ENCODE measurements at places on chromosomes 11 and 22.

DNA sequence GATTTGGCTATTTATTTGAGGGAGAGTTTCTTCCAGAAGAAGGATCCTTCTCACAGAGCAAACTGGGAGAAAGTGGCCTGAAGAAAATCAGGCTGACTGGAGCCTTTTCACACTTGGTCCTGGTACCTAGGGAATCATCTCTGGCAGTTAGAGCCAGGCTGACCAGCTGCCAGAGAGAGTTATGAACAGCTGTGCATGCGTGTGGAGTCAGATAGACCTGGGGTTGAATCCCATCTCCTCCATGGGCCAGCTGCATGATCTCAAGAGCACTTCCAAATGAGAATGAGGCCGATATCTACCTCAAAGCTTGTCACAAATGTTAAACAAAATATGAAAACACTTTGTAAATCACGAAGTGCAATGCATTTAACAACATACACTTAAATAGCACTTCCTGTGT, 390.0 kb downstream of the TENM4 start:
- DNase-seq, result no peak

GRCh38 chr11:66749091-66749490, 20.1 kb upstream of the SPTBN2 start:
- DNase-seq, result no peak

- DNase-seq, result no peak
These were observed 80.1 kb upstream of the CD44 start for GRCh38 chr11:35058669-35059434.

- no peak for DNase-seq
These were observed 78.3 kb downstream of the MICAL2 start for GRCh38 chr11:12188548-12189317.

- no peak for DNase-seq
These were observed 106.1 kb downstream of the SLC1A2 start for GRCh38 chr11:35313066-35313759.

DNA sequence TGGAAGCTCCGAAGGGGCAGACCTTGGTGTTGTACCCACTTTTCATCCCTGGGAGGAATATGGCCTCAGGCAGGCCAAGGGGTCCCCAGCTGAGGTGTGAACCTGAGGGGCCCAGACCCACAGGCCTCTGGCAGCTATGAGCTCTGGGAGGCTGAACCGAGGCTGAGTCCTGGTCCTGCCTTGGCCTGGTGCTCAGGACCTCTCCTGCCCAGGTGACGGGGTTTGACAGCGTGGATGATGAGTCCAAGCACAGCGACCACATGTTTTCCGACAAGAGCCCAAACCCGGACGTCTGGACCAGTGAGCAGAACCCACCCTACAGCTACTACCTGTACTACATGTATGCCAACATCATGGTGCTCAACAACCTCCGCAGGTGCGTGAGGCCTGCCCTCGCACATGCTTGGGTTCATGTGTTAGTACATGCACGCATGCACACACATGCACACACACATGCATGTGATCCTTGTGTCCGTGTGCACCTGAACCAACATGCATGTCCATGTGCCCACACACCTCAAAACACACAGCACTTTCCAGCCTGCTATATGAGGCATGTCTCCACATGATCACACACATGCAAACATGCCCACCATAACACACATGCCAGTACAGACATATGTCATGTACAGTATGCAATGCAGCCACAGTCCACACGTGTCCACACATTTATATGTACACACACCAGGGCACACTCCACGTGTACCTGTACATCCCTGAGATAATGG, 40.9 kb downstream of the RNF141 start:
- no peak for DNase-seq

- DNase-seq, result no peak
These were observed 67.2 kb downstream of the USP35 start for GRCh38 chr11:78255919-78256318.

- DNase-seq, result no peak
These were observed 137.2 kb downstream of the COMMD9 start for GRCh38 chr11:36151933-36152580.

DNA sequence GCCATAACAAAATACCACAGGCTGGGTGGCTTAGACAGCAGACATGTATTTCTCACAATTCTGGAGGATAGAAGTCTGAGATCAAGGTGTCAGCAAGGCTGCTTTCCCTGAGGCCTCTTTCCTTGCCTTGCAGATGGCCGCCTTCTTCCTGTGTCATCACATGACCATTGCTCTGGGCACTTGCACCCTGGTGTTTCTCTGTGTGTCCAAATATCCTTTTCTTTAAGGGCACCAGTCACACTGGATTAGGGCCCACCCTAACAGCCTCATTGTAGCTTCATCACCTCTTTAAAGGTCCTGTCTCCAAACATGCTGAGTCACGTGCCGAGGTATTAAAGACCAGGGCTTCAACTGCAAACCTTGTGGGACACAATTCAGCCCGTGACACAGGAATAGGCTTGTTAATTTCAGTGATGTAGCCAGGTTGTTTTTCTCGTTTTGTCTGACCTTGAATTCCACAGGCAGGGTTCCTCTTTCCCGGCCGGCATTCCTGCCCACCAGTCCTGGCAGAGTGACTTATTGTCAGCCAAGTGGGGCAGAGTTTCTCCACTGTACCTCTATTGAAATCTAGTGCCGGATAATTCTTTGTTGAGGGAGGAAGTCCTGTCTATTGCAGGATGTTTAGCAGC, 100.1 kb downstream of the KCNQ1OT1 start:
- DNase-seq, result no peak
